H7 (cell line): ENCODE measurements at places on chromosomes 1 and 21. TPM values are rescaled to one million over a fixed set of nuclear protein-coding genes. Genes with fewer than 3 reads are reported as not detected.

- DNase-seq, result no peak
Observed at GRCh38 chr1:206524739-206525364, 17.5 kb downstream of the RASSF5 start.

DNA sequence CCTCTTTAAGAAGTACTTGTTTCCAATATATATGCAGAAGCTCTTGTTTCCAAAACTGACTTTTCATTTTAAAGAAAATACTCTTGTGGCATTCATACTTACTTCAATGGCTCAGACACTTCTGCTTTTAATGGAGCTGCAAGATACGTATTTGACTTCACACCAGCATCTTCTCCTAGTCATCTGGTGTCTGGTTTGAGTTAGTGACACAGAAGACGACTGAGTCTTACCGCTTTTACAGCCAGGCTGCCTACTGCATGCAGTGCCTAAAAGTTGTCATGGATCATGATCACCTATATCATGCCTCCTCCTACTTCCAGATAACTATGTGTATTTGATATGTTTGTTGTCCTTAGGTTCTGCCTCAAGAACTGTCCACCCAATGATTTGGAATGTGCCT lies 185.9 kb downstream of the TPR start:
- no peak for DNase-seq

GRCh38 chr21:42467140-42467983 lies 28.7 kb downstream of the RSPH1 start:
- DNase-seq, result peak; percentile 68

KCNK2 gene
- total RNA-seq, result 0.31 and 1.3 TPM in 2 replicates

- no peak for DNase-seq
Observed at GRCh38 chr21:41596241-41596925, 88.4 kb upstream of the TMPRSS2 start.

GRCh38 chr1:2290171-2290578 lies 62.1 kb downstream of the SKI start:
- no peak for DNase-seq

- DNase-seq, result no peak
Observed at GRCh38 chr1:100736324-100736723, 16.8 kb downstream of the VCAM1 start.

DNA sequence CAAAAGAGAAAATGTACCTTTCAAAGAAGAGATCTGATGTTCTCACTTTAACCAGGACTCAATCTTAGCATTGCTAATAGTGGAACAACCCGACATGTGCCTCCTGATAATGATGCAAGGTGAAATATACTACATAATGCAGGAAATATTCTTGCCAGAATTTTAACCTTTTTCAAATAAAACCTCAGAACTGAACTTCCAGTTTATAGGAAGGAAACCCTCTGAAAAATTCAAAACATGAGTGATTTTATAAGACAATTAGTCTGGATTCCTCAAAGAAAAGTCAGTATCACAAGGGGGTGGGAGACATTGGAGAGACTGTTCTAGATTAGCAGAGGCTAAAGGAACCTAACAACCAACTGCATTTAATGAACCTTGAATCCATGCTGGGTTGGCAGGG lies 18.1 kb downstream of the AHCYL1 start:
- DNase-seq, result no peak

- DNase-seq, result peak; percentile 79
Observed at GRCh38 chr1:55005351-55006140, 6.8 kb downstream of the BSND start.

- peak; percentile 78 for DNase-seq
Observed at GRCh38 chr1:85307987-85308832, 31.8 kb upstream of the BCL10 start.

DNA sequence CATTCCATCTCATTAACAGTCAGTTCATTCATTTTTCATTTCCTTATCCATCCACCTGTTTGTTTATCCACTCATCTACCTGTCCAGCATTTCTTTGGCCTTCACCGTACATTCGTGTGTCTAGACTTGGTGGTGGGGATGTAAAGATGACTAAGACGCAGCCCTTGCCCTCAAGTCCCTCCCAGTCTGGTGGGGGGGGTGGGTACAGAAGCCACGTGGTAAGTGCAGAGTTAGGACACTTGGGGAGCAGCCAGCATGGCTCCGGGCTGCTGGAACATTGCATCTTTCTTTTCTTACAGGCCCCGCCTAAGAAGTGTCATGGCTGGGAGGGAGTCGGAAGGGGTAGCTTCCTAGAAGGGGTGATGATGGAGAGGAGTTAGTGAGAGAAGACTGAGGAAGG lies 17.2 kb downstream of the KIF26B start:
- no peak for DNase-seq

MMP23B gene
- total RNA-seq, result 11.9 and 15.7 TPM in 2 replicates

DNA sequence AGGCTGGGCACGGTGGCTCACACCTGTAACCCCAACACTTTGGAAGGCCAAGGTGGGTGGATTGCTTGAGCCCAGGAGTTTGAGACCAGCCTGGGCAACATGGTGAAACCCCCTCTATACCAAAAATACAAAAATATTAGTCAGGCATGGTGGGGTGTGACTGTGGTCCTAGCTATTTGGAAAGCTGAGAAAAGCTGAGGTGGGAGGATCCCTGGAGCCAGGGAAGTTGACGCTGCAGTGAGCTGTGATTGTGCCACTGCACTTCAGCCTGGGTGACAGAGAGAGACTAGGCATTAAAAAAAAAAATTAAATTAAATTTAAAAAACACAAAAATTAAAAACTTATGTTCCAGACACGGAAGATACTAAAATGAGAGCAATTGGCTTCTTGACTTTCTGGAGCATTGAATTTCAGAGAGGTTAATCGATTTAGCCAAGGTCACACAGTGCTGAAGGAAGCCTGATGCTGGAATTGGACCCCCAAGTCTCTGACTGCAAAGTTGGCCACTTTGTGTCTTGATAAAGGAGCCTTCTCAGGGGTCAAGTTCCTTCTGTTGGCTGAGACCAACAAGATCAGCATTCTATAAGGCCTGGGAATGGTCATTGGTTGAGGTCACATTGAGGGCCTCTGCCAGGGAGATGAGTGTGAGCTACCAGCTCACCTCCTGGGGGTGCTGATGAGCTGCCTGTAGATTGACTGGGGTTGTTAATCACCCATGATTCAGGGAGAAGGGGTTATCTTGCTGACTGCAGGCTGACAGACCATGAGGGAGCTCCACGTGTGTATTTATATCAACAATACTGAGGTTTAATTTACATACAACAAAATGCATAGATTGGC lies 54.3 kb downstream of the RPS6KA1 start:
- DNase-seq, result peak; percentile 81

CACNA1S gene
- not detected in 2 replicates for total RNA-seq

DNA sequence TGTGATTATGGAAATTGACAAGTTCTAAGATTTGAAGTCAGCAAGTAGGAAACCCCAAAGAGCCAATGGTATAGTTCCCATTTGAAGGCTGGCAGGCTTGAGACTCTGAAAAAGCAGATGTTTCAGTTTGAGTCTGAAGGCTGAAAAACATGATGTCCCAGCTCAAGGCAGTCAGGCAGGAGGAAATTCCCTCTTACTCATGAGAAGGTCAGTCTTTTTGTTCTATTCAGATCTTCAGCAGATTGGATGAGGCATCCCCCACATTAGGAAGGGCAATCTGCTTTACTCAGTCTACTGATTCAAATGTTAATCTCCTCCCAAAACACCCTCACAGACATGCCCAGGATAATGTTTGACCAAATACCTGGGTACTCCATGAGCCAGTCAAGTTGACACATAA lies 372.5 kb upstream of the ST6GALNAC5 start:
- no peak for DNase-seq

SMCP gene
- not detected in 2 replicates for total RNA-seq

SLAMF6 gene
- total RNA-seq, result not detected in 2 replicates

GBP7 gene
- total RNA-seq, result not detected in 2 replicates

GRCh38 chr1:67749263-67749843 lies 64.4 kb downstream of the GADD45A start:
- peak; percentile 32 for DNase-seq

CD5L gene
- not detected in 2 replicates for total RNA-seq

ATAD3C gene
- total RNA-seq, result 0.14 and 0.74 TPM in 2 replicates

S100A7A gene
- not detected in 2 replicates for total RNA-seq

DNA sequence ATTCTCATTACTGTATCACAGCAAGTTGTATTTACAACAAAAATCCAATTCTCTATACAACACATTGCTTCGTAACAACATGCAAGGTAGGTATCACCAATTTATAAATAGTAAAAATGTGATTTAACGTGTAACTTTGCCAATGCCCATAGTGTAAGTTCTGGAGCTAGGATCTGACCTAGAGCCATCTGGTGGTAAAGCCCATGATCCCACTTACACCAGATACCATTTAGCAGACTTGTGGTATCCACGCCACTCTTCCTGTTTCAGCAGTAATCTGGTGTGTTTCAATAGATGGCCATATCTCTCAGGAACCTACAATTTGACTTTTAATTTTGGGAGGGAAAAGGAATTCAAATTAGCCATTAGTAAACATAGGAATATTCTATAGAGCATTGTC lies 10.2 kb downstream of the SETSIP start:
- peak; percentile 37 for DNase-seq

TCHH gene
- total RNA-seq, result not detected in 2 replicates

DNA sequence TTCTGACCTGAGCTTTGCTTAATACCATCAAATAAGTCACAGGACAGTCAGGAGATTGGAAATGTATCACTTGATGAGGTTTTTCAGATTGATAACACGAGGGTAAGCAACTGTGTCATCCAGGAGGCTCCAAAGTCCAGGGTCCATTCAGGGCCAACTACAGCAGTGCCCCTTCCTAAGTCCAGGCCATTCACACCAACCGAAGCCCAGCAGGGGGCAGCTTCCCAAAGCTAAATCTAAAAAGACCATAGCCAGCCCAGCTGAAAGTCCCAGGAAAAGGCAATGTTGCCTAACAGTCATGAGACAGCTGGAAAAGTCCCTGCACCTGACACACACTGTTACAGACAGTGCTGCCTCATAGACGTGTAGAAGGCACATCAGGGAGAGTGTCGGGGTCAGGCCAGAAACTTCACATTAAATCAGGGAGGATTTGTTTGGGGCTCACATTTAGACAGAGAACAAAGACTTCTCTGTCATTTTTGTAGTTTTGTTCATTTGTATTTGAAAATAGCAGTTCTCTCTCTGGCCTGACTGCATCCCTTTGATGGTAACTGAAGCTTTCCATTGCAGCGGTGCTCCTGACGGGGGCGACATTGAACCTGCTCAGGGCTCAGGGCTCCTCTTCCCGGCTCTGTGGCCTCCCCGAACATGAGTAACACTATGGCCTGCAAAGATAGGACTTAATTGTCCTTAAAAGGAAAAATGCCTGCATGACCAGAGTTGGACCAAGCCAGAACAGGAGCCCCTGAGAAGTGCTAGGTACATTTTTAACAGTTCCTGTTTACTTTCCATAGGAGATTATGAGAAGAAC lies 200.4 kb downstream of the NRIP1 start:
- no peak for DNase-seq

ATP6V1G3 gene
- not detected in 2 replicates for total RNA-seq

ADCY10 gene
- total RNA-seq, result 0.24 and 0.67 TPM in 2 replicates

DNA sequence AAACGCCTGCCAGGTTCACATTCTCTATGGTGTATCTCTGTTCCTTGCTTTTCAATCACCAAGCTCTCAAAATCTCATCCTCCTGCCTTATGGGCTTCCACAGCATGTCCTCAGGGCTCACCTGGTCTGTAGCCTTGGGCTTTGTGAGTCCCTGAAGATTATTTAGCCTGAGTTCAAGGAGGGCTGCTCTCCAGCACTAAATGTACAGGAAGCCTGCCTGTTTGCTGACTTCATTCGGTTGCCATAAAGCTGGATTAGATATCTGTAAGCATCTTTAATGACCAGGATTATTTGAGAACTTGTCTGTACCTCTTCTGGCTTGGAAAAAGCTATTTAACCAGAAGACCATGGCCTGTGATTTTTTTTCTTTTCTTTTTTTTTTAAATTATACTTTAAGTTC lies 6.9 kb upstream of the REG4 start:
- DNase-seq, result no peak
